ENCODE measurements at places on chromosomes 1 and 21.

DNA sequence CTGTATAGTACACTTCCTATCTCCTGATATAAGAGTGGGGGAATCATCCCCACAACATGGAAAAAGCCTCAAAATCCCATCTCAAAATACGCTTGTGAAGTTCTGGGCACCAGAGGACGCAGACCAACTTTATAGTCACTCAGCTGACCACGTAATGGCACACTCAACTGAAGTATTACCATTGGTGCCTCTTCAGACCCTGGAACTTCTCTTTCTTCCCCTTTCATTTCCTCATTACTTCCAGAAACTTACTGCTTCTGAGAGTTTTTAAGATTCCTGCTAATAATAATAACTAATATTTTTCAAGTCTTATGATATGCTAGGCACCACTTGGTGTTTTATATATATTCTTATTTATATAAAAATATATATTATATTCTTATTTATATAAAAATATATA is 202.6 kb downstream of the PTPRC start:
- no peak for DNase-seq

GRCh38 chr21:32772281-32773047 is 909 bp upstream of the PAXBP1 start:
- DNase-seq, result peak; percentile 42

DNA sequence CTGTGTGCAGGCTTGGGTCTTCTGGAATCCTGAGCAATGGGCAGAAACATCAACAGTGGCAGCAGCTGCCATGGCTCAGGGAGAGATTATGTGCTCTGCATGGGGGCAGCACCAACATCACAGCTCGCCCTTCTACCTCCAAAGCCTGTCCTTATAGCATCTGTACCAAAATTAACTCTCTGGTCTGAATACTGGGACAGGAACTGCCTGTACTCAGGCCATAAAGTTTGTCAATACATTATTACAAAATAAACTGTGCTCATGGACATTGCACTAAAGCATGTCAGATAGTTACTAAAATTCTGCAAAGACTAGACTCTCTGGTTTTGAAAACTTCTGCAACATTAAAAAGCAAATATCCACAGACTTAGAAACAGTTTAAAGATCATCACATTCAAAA is 91.6 kb downstream of the ZC3H11B start:
- no peak for DNase-seq

- DNase-seq, result no peak
Observed at GRCh38 chr1:235027862-235028250, 100.8 kb downstream of the TOMM20 start.

DNA sequence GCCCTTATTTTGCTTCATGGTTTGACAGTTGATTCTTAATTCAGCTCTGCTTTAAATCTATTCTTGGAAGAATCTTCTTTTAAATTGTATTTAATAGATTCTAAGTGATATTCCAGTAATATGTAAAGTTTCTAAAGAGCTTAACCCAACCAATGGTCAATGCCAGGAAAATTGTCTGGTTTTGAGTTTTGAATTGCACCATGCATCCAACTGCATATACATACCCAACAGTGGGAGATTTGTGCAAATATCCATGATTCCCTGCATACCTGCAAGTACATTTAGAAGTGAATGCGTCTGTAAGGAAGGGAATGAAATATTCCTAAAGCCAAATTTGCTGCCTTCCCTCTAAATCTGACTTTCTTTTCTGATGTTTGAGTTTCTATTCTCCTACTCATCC is 35.8 kb upstream of the C1orf105 start:
- DNase-seq, result no peak

DNA sequence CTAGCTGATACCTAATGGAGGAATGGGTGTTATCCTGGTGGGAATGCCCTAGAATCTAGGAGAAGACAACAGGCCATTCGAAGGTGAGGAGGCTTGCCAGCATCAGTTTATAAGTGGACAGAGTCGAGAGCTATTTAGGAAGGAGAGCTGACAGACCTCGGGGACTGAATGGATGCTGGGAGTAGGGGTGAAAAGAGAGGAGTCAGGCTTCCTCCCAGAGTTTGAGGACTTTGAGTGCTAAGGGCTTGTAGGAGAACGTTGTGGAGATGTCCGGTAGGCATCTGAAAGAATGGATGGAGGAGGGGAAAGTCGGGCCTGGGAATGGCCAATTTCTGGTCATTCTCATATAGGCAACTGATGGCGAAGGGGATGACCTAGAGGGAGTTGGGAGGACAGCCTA is 155.1 kb downstream of the DYRK1A start:
- DNase-seq, result no peak

- DNase-seq, result no peak
Observed at GRCh38 chr1:82162486-82163420, 362.0 kb downstream of the ADGRL2 start.

DNA sequence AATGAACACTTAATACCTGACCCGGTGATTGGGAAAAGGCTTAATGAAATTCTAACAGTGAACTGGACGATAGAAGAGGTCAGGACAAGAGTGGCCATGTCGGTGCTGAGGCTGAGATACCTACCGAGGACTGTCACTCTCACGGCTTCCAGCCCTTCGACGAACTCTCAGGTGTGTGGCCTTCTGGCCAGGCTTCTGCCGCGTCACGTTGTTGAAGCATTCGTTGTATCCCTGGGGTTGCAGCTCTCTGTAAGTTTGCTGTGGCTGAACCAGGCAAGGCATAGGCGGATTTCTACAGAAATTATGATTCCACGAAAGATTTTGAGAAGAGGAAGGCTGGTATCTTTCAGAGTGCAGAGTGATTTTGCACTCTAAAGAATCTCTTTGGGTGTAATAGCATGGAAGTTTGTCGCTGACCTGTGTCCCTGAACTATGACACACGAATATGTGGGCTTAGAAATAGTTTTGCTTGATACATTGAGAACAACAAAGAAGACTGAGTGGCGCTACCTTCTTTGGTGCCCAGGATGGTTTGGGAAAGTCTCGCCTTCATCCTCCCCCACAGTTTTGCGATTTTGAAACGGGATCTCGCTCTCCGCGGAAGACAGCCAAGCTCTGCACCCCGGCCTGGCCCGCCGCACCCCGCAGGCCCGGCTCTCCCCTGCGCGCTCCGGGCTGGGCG is 403 bp upstream of the EPHX4 start:
- no peak for DNase-seq

GRCh38 chr1:42660907-42661500 is 2.8 kb downstream of the PPIH start:
- no peak for DNase-seq

All from fibroblast of the aortic adventitia (primary cell).